AG04450 (cell line): ENCODE measurements at places on chromosomes 4 and X. TPM values are rescaled to one million over a fixed set of nuclear protein-coding genes. Genes with fewer than 3 reads are reported as not detected.

- peak; percentile 27 for DNase-seq
Observed at GRCh38 chr4:6327220-6327917, 57.7 kb downstream of the WFS1 start.

- no peak for DNase-seq
Observed at GRCh38 chr4:160129439-160129838, 1026.6 kb downstream of the RAPGEF2 start.

DNA sequence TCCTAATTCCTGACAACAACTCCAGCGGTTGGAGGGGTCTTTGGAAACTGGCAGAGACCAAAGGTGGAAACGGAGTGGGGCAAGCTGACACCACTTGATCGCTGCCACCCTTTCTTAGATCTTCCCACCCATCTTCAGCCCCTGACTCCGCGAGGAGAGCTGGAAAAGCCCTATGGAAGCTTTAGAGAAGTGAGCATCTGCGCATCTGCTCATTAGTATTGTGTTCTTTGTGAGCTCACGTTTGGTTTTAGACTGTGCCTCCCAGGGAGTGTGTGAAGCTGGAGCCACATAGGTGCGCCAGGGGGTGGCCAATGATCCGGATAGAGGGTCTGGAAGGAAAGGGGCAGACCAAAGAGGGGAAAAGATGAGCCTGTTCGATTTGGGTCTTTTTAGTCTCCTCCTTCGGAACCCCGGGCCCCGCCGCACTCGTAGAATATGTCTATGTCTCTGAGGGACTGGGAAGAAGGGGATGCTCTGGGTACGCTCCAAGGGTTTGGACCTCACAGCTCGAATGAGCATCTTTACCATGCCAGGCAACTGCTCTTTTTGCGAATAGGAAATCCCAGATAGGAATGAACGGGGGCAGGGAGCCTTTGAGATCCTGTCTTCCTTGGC lies 578 bp upstream of the DKK2 start:
- no peak for DNase-seq

GRCh38 chr4:60948008-60948407 lies 252.1 kb upstream of the ADGRL3 start:
- no peak for DNase-seq

- DNase-seq, result no peak
Observed at GRCh38 chr4:189807031-189807430, 133.6 kb upstream of the FRG1 start.

PPP2R2C gene
- 0.07 TPM in 1 of 2 replicates, not detected in the other for polyA plus RNA-seq

BTC gene
- polyA plus RNA-seq, result not detected in 2 replicates

DNA sequence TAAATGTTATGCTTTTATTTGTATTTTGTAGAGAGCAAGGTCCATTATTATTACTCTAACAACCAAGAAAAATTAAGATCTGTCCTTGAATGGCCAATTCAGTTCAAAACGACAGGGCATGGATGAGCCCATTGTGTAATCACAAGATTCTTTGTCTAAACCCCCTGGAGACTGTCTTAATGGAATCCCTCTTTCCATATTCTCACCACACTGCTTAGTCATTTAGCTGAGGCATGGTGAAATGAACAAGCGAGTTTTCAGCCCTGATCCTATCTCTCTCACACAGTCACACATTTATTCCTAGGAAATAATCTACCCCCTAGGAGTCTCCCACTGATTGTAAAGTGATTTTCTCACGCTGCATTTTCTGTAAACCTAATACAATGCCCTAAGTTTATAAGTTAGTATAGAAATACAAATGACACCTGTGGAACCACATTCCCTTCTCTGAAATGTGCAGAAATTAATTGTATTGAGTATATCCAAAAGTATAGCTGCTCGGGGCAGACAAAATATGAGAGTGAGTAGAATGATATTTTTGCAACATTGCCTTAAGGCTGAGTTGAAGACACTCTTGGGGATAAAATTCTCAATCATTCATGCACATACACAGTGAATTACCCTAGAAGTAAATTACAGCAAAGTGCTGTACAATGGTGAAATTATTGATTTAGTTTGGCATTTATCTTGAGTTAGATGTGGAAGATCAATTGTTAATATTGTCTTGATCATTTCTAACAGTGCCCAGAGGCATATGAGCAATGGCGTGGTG lies 119.7 kb upstream of the PCDH7 start:
- no peak for DNase-seq

DNA sequence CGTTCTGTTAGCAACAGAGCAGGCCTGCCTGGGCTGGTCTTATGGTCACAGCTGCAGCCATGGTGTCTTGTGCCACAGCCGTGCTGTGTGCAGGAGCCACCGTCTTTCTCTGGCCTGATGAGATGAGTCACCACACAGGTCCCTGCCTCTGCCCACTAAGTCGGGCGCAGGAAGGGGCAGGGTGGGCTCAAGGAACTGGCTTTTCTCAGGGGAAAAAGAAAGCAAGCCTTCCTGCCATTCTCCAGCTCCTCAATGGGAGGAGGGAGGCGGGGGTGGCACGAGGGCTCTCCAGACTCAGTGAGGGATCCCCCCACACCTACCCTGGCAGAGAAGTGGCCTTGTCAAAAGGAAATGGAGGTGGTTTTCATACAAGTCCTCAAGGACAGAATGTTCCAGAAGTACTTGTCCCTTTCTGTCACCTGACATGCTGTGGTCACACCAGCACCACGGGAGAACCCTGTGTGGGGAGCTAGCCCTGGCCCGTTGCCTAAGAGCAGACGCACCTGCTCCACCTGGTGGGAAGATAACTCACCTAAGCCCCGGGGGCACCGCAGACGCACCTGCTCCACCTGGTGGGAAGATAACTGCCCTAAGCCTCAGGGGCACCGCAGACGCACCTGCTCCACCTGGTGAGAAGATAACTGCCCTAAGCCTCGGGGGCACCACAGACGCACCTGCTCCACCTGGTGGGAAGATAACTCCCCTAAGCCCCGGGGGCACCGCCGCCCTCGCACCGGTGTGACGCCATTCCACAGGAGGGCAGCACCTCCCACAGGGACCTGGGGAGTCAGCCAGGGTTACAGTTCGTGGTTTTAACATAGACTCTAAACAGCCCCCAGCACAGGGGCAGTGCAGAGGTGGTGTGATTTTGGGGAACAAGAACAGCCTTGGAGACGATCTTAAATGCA lies 18.5 kb downstream of the UVSSA start:
- no peak for DNase-seq

GRCh38 chr4:145779319-145779801 lies 99.4 kb downstream of the C4orf51 start:
- no peak for DNase-seq

- DNase-seq, result no peak
Observed at GRCh38 chr4:176125063-176125462, 59.4 kb downstream of the WDR17 start.

ABLIM2 gene
- polyA plus RNA-seq, result 0.07 TPM in 1 of 2 replicates, not detected in the other

- no peak for DNase-seq
Observed at GRCh38 chr4:138595171-138595570, 353.0 kb upstream of the SLC7A11 start.

DNA sequence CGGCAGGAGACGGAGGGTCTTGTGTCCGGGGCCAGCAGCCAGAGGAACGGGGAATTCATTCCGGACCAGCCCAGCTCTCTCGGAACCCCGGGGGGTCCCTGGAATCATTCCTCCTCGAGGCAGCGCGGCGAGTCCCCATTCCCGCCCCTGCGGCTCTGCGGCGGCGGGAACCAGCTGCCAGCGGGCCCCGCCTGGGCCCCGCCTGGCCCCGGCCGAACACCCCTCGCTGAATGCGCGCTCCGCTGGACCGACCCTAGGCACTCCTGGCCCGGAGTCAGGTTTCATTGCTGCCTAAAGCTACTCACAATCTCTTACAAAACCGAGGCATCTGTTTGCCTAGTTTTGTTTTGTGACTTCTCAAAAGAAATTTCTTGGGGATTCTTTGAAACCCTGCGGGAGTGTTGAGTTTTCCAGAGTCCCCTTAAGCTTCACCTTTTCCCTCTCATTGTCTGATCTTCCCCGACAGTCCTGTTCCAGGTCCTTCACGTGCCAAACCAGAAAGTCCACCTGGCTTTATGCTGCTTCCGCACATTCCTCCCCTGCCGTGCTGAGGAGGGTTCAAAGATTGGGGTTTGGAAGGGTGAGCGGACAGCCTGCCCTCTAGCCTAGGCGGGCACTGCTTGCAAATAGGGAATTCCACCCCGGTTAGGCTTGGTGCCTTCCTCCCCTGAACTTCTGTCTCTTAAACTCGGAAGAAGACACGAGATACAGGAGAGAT lies 789 bp downstream of the ARHGAP10 start:
- no peak for DNase-seq

ADGRG2 gene
- 0.04 TPM in 1 of 2 replicates, not detected in the other for polyA plus RNA-seq

MAP9 gene
- 8.2 and 13.9 TPM in 2 replicates for polyA plus RNA-seq

GRCh38 chr4:176320976-176321361 lies 1.2 kb downstream of the SPCS3 start:
- DNase-seq, result no peak

WNK3 gene
- 0.63 and 0.82 TPM in 2 replicates for polyA plus RNA-seq

MAGEA10 gene
- not detected in 2 replicates for polyA plus RNA-seq

DNA sequence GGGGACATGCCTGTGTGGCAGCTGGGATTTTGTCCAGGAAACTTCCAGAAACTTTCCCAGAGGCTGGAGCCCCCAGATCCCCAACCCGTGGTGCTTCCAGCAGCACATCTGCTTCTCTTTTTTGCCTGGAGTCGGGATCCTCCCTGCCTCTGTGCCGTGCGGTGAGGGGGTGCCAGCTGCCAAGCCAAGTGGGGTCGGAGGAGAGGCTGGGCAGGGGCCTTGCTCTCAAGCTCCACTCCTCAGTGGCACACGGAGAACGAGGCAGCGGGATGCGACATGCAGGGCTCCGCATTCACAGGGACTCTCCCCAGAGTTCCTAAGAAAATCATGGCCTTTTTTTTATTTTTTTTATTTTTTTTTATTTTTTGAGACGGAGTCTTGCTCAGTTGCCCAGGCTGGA lies 120.7 kb downstream of the PSAPL1 start:
- DNase-seq, result no peak

MAPK10 gene
- 11.3 and 16.3 TPM in 2 replicates for polyA plus RNA-seq

DNA sequence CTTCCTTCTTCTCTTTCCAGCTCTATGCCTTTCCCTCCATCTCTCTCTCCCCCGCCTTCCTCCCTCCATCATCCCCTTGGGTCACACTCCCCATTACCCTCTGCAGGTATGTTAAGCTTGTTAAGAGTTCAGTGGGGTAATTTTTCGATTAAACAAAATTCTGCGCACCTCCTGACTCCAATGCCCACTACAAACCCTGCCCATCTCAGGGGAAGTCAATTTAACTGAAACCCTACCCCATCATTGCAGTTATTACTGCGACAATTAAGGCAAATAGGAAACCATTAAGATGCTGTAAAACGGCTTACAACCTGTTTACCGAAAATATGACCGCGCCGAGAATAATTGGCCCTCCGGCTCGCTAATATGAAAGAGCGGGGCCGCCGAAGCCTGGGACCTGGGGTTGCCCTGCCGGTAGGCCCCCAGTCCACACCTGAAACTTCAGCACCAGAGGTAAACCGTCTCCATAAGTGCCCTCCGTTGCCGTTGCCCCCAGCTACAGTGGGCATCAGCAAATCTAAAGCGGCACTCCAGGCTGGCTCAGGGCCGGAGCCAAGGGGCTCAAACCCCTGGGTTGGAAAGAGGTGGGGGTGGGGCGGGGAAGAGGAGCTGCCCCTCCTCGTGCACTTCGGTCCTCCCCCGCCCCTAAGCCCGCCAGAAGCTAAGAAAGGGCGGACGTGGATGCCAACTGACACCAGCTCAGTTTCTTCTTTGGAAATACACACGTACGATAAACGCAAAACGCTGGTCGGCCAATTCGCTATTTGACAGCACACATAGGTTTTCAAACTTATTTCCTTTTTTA lies 4.8 kb downstream of the ARX start:
- no peak for DNase-seq

PPEF2 gene
- not detected in 2 replicates for polyA plus RNA-seq

P2RY4 gene
- polyA plus RNA-seq, result 0.09 and 0.17 TPM in 2 replicates
